AG04449 (cell line): ENCODE measurements at places on chromosomes 11 and 22.
A peak's percentile ranks its signal among the peaks of the same experiment; 100 is the strongest.

- no peak for DNase-seq
These were observed 6.5 kb downstream of the MMP1 start for GRCh38 chr11:102791271-102792036.

DNA sequence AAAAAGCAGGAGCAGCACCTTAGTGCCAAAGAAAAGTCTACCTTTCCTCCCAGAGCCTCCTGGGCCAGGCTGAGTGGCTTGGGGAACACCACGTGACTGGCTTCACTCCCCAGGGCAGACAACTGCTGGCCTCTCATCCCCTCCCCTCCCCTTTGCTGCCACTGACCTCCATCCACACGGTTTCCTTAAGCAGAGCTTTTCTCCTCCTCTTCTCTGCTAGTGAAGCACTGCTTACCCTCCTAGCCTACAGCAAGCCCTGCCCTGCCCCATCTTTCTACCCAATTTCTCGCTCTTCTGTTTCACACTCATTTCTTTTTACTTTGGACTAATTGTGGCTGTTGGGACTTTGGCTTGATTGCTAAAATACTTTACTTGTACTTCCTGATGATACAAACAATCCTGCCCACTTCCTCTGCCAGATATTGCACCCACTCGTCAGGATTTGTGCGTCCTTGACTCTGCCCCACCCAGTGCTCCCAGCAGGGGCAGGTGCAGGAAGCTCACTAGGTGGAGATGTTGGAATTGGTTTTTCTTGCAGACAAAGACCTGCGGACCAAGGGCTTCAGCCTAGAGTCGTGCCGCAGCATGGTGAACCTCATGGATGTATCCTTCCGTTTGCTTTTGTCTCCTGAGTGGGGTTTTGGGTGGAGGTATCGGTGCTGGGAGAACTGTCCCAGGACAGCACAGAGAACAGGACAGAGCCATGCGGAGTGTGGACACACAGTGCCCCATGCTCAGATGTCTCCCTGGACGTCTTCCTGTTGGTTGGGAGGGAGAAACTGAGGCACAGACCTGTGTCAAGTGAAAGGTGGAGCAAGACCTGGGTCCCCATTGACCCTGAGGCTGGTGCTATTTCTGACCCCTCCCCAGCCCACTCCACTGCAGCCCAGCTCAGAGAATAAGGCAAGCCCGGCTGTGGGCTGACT lies 27.3 kb downstream of the CAPN1 start:
- DNase-seq, result no peak

DNA sequence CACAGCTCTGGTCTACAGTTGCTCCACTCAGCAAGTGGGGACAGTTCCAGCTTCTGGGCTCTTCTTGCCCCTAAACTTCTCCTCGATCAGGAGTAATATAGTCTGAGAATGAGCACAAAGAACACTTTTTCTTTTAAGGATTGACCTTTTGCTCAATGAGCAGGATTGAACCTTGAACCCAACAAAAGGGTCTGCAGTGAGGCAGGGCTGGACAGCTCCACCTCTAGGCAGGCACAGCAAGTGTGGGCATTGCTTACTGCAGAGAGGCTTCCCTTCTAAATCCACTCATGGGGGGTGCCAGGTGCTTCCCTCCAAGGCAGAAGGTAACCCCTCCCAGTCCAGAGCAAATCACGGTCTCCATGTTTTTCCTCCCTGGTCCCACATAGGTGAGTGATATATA lies 279.5 kb downstream of the ST3GAL4 start:
- no peak for DNase-seq

DNA sequence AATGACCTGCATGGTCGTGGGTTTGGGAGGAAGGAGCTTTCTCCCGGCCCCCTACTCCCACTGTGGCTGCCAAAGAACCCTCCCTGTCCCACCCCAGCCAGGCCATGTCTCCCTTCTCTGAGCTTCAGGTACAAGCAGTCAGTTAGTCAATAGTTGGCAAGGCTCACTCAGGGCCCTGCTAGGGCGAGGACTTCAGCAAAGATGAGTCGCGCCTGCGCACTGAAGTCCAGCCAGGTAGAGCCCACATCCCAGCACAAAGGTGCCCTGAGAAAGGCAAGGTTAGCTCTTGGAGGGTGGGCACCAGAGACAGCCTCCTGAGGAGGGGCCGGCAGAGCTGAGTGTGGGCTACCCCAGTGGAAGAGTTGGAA lies 11.1 kb downstream of the C11orf86 start:
- no peak for DNase-seq

GRCh38 chr11:12754582-12755234 lies 80.5 kb downstream of the TEAD1 start:
- no peak for DNase-seq

DNA sequence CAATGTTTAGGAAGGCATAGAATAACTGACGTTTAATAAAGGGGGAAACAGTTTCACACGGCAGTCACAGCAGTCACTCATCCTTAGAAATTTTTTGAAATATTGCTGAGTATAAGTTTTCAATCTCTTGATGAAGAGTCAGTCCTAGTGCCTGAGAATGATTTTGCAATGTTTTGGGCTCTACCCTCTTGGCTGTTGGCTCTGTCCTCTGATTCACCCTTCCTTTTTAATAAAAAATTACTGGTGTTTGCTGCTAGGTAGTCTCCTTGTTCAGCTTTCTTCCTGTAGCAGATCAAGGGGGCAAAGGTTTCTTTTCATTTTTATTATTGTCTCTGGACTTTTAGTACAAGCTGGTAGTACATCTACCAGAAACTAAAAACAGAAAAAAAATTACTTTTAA lies 194.3 kb upstream of the ANO3 start:
- DNase-seq, result no peak

DNA sequence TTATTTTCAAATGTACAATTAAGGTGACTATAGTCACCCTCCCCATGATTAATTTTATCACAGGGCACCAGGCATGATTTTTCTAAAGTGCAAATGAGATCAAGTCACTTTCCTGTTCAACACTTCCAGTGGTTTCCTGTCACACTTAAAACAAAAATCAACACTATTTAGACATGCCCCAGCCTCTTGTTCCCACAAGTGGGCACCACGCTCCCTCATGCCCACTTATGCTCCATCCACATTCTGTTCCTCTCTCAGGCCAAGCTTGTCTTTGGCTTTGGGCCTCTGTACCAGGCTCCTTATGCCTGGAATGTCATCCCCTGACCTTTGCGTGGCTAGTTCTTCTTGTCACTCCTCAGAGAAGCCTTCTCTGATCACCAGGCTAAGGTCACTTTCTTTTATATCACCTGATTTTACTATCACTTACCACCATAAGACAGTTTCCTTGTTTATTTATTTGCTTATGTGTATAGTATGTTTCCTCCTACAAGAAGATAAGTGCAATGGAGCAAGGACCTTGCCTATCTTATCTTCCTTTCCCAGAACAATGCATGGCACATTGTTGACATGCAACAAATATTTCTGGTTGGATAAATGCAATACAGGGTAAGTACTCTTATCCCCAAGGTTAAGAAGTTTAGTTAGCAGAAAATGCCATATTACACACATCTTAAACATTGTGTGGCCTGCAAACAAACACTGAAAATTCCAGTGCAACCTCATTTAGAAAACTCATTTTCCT lies 50.9 kb upstream of the PANX1 start:
- no peak for DNase-seq

- DNase-seq, result peak; percentile 72
These were observed 103.2 kb downstream of the ZBTB16 start for GRCh38 chr11:114162719-114163123.

DNA sequence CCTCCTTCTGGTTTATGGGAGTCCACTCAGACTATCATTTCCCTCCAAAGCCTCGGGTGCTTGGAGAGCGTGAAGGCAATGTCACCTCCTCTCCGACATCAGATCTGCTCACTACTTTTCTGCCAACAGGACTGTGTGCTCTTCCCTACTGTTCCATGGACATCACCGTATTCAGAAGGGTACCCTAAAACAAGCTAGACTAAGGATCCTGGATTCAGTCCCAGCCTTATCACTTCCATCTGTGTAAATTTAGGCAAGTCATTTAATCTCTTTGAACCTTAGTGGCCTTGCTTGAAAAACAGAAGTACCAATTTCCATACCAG lies 78.2 kb downstream of the KCNC1 start:
- DNase-seq, result no peak

DNA sequence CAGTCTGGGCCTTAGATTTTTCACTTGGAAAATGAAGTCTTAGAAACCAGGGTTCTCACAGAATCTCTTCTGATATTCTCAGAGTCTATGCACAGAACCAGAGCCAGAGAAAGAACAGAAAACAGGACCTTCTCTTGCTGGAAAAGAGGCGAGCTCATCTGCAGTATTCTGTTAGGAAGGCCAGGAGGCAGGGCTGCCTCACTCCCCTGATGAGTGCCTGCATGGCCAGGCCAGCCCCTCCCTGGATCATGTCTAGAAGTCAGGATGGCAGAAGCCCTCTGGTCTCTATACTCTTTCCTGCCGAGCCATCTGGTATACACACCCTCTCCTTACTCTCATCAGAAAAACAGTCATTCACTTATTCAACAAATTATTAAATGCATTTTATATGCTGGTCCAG lies 723 bp downstream of the OR51M1 start:
- DNase-seq, result no peak

- no peak for DNase-seq
These were observed 12.3 kb downstream of the APOL6 start for GRCh38 chr22:35660291-35661127.

GRCh38 chr11:130403271-130403804 lies 25.1 kb downstream of the ADAMTS8 start:
- peak; percentile 49 for DNase-seq

DNA sequence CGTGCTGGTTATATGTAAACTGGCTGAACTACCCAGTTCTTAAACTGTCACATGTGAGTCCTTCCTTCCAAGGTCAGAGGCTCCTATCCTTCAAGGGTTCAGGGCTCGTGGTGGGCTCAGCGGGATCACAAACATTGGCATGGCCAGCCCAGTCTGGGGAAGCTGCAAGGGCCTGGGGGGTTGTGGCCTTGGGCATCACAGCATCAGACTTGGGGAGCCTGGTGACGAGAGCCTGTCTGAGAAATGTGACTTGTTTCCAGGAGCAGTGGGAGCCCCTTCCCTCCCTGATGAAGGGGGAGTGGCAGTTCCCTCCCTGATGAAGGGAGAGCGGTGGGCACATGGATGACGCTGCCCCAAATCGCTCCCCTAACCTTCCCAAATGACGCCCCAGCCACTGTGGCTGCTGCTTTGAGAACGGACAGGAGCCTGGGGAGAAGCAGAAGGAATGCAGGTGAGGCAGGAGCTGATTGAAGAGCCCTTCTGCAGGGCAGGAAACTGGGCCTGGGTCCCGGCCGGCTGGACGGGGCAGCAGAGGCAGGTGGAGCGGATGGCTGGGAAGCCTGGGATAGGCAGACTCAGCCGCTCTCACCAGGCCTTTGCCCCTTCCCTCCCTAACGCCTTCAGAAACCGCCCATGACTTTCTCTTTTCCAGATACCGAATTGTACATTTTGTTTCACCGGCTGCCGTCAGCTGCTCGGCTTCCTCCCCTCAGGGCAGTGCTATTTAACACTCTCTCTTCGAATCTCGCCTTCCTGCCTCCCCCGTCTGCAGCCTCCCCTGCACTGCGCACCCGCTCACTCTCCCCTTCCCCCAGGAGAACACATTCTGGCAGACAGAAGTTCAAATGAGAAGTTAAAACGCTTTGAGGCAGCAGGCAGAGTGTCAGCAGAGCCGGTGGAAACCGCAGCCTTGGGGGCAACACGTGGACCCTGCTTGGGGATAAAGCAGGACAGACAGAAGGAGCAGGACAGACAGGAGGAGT lies 1486.7 kb downstream of the BRD1 start:
- no peak for DNase-seq

DNA sequence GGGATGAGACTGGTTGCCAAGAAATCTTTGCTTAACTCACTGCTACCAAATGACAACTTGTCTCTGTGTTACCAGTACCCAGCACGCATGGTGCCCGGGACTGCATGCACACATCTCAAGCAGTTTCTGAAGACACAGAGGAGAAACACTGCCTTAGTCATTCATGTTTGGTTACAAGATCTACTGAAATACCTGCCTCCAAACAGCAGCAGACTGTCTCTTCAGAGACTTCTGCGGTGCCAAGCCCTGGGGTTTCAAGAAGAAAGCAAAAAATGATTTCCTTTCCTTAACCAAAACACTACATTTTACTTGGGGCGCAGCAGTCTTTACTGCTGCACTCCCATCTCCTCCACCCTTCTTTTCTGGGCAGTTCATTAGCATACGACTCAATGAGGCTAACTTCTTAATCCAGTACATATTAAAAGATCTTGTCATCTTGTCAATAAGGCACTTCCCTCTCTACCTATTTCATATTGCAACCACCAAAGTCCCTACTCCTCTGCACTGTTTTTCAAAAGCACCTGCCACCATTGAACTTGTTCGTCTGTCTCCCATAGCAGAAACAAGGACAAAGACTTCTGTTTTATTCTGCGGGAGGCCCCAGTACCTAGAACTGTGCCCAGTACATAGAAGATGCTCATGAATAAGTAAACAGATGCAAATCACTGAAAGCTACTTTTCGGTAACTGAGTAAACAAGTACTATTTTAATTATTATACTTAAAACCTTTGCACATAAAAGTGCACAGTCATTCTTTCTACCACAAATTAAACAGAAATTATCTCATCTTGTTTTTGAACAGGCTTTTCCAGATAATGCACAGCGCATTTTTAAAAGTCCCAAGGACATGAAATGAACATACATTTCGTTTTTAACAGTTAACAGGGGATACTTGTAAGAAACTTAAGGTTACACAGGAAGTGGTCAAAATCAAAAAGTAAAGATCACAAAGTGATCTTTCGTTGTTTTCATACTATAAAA lies 4.0 kb downstream of the NAP1L4 start:
- DNase-seq, result no peak

- no peak for DNase-seq
These were observed 2.5 kb downstream of the TALDO1 start for GRCh38 chr11:749731-750130.

DNA sequence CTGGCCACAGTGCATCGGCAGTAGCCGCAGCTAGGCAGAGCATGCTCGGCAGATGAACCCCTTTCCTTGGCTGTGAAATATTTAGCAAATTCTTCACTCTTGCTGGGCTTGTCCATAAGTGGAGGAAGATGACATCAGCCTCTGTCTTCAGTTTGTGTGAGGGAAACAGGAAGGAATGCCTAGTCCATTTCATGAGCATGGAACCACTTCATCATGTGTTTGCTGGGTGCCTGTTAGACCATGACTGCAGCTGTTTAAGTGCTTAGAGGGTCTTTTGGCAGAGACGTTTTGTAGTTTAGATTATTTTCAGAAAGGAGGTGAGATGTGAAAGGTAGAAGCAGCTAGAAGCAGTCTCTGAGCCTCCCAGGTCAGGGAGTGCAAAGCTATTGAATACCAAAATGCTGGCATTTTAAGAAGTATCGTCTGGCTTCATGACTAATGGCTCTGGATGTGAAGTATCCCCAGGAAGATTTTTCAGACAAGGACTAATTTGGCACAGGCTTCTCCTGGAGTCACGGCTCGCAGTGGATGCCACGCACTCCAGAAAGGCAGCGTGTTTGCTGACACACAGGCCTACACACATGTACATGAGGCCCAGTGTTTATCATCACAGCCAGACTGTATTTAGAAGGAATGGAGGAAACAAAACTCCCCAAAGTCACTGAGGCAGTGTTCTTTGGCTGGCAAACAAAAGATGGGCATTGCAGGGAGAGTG lies 43.1 kb upstream of the GRAMD1B start:
- peak; percentile 19 for DNase-seq
